Stimulated activated CD4-positive, alpha-beta T cell treated with anti-CD3 and anti-CD28 coated beads, Interleukin-4, amount 100 ng/mL, for 4 hours (primary cell): ENCODE measurements at places on chromosomes 12 and 14.

GRCh38 chr12:76075448-76075847 is 9.0 kb downstream of the NAP1L1 start:
- DNase-seq: no peak

- no peak for DNase-seq
Measured at GRCh38 chr14:60760644-60761364, 26.2 kb downstream of the MNAT1 start.

DNA sequence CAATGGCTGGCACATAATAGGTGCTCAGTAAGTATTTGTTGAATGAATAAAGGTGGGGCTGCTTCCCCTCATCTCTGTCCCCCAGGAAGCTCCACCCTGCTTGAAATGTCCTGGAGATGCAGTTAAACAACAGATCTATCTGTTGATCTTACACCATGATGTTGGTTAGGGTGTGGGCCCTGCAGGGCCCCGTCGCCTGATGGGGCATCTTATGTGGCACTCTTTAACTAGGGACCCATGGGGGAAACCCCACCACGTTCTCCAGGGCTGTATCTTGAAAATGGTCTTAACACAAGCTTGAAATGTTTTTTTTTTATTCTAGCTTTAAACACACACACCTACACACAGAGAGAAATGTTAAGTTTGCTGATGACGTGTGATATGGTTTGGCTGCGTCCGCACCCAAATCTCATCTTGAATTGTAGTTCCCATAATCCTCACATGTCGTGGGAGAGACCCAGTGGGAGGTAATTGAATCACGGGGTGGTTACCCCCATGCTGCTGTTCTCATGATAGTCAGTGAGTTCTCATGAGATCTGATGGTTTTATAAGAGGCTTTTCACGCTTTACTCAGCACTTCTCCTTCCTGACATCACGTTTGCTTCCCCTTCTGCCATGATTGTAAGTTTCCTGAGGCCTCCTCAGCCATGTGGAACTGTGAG is 741.7 kb downstream of the VRK1 start:
- DNase-seq: no peak

GRCh38 chr14:83441801-83442200 is 1908.1 kb upstream of the SEL1L start:
- DNase-seq: no peak

- no peak for DNase-seq
Measured at GRCh38 chr12:75099210-75099609, 110.4 kb downstream of the KCNC2 start.

DNA sequence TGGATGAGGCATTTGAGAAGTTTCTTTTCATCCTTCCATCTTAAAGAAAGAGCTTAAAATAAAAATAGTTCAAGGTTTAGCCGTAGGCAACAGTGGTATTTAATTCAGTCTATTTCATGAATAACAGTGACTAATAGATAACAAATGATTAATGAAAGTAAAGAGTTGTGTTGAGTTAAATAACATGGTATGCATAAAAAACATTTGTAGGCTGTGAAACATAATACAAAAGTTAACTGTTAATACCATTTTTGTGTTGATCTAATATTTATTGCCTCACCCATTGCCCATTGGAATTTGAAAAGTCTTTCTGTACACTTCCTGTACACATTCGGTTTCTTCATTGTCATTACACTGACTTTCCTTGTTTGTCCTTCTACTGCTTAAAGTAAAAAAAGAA is 108.6 kb upstream of the PDE3A start:
- no peak for DNase-seq

DNA sequence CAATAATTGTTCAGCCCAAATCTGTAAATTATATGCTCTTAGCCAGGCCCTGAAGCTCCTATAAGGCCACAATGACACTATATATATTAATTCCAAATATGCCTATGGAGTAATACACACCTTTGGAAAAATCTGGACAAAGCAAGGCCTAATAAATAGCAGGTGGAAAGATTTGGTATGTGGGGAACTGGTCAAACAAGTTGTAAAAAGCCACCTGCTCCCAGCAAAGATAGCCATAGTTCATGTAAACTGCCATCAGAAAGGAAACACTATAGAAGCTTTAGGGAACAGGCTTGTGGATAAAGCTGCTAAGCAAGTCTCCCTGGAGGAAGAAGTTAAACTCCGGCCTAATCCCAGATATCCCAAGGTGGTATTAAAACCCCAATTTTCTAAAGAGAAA is 29.7 kb downstream of the PRMT8 start:
- no peak for DNase-seq

DNA sequence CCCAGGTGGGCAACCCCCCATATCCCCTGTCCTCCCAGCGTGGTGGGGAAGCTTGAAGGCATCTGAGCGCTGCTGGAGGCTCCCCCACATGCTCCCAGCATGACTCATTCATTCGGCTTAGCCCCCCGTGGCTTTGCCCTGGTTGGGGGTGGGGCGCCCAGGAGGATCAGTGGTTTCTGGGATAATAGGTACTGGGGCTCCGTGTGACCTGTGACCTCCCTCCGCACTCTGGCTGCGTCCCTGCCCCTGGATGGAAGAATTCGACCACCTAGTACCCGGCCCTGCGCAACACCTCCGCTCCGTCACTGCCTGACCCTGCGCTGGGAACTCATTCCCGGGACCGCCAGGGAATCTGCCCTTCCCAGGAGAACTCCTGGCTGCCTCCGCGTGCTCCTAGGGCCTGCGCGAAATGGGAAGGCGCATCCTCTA is 120.1 kb downstream of the AACS start:
- DNase-seq: no peak

GRCh38 chr14:52891800-52892199 is 59.0 kb downstream of the FERMT2 start:
- DNase-seq: no peak

DNA sequence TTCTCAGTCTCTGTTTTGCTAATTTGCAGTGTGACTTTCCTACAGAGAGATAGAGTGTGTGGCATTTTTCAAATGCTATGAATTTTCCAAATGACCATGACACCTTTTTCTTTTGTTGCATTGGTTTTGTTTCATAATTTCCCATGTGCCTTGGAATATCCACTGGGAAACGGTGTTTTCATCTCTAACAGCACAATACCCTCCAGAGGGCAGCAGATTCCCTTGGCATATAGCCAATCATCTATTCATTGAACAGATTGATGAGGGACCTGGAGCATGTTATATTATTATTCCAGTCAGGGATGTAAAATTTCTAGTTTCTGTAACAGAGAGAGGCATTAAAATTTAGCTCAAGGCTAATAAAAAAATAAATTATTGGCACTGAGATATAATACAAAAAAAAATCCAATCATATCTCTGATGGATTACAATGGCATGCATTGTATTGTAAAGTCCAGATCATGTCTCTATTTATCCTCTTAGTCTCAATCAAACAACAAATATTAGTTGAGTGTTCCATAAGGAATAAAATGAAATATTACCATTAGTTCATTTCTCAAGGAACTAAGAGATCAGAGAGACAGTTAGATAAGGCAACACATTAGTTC is 29.6 kb upstream of the NTN4 start:
- no peak for DNase-seq

- no peak for DNase-seq
Measured at GRCh38 chr14:93299866-93300265, 33.0 kb downstream of the BTBD7 start.

- no peak for DNase-seq
Measured at GRCh38 chr12:4244868-4245267, 28.7 kb upstream of the CCND2 start.
